Fibroblast of skin of abdomen (primary cell): ENCODE measurements at places on chromosomes 2 and 18.

GRCh38 chr18:24632158-24632988 lies 171.9 kb downstream of the HRH4 start:
- no peak for DNase-seq

- no peak for DNase-seq
These were observed 102.3 kb upstream of the ZNF521 start for GRCh38 chr18:25454270-25454659.

- DNase-seq, result no peak
These were observed 13.7 kb upstream of the ECEL1 start for GRCh38 chr2:232501331-232501771.

GRCh38 chr2:167827352-167828097 lies 419.9 kb downstream of the STK39 start:
- DNase-seq, result no peak

GRCh38 chr2:127074358-127074757 lies 32.6 kb downstream of the BIN1 start:
- no peak for DNase-seq

GRCh38 chr2:176508374-176508773 lies 239.1 kb downstream of the MTX2 start:
- no peak for DNase-seq

DNA sequence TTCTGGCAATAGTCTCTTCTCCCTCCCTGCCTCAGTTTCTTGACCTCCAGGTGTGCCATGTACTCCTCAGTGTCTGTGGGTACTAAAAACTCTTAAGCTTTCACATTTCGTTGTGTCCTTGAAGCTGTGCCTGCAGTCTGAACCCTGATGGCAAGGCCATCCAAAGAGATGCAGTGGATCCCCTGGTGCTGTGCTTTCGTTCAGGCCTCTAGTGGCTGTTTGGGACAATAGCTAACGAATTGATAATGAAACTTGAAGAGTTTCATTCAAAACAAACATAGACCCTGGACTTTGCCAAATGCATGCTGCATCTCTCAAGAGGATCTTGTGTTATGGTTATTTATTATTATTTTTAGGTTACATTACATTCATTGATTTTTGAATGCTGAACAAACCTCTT lies 523.1 kb upstream of the FSIP2 start:
- DNase-seq, result no peak

DNA sequence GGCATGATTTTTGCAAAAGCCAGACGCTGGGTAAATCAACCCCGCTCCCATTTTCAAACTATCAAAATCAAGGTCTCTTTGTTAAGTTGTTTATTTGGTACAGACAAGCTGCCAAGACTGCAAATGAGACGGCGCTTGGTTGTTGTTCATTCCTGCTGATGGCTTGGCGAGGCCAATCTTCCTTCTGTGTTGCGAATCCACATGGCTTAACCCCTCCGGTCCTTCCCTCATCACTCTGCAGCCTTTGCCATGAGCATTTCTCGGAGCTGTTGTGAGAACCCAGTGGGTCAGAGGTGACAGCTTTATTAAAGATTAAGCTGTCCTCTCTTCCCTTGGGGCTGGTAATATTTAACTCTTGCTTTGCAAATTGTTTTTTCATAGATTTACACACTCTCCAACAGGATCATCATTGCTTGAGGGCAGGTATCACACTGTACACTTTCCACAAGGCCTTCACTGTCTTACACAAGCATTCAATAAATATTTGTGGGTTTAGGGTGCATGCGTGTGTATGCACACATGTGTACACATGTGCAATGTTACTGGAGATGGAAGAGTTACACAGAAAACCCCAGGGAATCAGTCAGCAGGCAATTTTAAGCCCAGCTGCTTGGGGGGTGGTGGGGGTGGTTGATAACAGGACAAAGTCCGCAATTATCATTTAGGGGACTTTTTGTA lies 27.8 kb upstream of the KCNF1 start:
- DNase-seq, result no peak

- DNase-seq, result no peak
These were observed 131.6 kb upstream of the SCN7A start for GRCh38 chr2:166625670-166626069.

DNA sequence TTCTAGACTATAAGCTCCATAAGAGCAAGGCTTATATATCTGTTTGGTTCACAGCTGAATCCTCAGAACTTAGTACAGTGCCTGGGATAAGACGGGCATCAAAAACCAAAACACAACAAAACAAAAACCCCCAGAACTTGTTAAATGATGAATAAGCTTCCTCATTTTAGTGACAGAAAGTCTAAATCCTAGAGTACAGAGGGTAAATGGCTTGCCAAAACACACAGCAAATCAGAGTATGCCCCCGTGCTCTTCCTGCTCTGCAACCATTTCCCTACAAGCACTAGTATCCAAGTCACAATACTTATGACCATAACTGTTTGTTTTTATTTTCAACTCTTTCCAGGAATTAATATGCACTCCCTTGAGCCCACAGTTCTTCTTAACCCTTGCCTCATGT lies 10.1 kb downstream of the ZNF521 start:
- no peak for DNase-seq

GRCh38 chr2:179751163-179751809 lies 110.1 kb downstream of the ZNF385B start:
- peak; percentile 28 for DNase-seq

DNA sequence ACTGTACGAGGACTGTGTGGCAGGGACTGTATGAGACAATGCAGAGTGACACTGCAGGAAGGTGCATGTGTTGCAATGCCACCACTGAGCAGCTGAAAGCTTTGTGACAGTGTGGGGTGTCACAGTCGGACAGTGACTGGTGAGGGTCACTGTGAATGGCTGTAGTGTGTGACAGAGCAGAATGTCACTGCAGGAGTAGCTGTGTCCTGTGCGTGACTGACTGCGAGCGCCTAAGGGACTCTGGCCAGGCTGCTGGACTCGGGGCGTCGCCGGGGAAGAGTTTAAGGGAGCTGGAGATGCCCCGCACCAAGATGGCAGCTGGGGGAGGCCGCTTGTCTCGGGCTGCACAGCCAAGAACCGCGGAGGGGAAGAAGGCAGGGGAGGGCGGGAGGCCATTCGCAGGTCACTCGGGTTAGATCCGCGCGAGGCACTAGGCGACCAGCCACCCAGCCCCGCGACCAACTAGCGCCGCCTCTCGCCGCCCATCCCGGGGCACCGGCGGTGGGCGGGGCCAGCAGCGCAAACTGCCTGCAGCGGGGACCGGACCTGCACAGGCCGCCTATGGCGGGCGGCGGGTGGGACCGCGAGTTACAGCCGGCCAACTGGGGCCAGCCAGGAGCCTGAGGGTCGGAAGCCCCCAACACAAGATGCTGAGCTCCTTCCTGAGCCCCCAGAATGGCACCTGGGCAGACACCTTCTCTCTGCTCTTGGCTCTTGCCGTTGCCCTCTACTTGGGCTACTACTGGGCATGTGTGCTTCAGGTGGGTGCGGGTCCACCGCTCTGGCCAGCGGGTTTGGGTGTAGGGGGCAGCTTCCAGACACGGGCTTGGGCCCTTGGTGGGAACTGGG lies at the start of gene ABHD1:
ABHD1 (plus strand) TSS at position 514 of the 849 bp plus-strand sequence; CDS start at position 648, 134 bp downstream.
- DNase-seq, result no peak

GRCh38 chr18:77784759-77785379 lies 535.2 kb downstream of the GALR1 start:
- no peak for DNase-seq

DNA sequence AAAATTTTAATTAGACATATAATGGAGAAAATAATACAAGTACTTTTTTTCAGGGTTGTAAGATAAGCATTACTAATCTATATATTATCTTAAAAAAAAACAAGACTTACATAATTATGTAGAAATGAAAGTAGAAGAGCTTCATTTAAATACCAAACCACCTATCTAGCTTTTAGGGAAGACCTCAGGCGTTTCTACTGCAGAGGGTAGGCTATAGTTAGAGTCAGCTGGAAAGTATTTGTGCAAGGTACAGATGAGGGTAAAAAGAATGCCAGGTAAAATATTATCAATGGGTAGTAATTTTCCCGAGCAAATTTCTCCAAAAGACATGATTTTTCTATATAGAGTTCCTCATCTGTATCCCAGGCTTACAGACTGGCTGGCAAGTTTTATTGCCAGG lies 30.5 kb upstream of the SLC39A10 start:
- DNase-seq, result no peak

- DNase-seq, result peak; percentile 26
These were observed 76.3 kb upstream of the GLS start for GRCh38 chr2:190804182-190804795.

DNA sequence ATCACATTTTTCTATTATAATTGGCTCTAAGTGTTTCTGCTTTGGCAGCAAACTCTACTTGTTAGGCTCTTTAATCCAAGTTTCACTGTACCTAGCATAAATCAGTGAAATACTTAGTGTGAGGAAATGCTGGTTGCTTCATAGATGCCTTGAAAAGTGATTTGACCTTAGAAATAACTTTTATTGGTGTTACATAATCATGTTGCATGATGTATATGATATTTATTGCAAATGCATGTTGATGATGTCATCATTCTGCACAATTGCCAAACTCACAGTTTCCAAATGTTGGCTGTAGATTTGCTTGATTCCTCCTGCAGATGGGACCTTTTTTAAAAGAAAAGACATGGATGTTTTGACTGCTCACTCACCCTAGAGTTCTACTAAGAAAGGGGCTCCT lies 137.6 kb upstream of the BCL2L11 start:
- DNase-seq, result no peak

DNA sequence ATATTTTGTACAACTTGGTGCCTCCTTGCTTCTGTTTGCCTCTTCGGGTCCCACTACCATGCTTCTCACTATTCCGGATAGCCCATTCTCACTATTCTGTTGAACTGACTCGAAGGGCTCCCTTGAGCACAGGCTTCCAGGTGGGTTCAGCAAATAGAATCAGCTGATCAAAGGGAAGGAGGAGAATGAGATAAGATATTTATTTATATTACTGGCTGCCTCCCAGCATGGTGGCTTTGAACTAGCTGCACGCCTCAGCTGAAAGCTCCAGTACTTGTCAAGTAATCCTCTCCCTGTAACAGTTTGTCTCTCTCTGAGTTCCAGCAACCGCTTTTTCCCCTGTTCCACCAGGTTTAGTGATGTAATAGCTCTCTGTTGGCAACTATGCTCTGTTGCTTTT lies 187.8 kb upstream of the HNRNPA3 start:
- DNase-seq, result no peak

- DNase-seq, result no peak
These were observed 216.9 kb downstream of the MYO3B start for GRCh38 chr2:170394641-170395387.

DNA sequence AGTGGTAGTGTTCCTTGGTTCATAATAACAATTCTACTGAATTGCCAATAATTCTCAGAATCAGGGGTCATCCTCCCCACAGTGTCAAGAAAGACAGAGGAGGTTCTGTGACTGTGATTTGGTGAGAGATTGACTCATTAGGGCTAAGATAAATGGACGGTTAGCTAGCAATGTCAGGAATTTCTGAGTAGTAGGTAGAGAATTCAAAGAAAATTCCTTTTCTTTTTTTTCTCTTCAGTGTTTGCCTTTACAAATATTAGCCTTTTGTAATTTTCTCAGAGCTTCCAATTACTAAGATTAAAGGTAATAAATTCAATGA lies 16.8 kb upstream of the CRIM1 start:
- peak; percentile 81 for DNase-seq

GRCh38 chr2:197258580-197258979 lies 52.0 kb downstream of the ANKRD44 start:
- peak; percentile 36 for DNase-seq

DNA sequence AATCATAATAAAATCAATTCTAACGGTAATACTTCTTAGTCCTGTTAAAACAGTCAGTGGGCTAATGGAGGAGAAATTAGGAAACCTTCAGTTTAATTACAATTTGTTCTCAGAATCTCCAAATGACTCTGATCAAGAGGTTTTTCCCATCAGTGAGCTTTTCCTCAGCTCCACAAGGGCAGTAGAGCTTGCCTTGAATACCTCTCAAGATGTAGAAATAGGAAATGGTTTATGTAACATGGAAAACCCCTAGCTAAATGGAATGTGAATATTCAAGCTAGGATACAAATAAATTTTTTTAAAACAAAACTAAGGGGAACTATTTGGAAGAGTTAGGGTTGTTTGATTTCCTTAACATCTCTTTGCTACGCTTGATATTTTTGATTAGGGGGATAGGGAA lies 87.5 kb downstream of the PLEKHM3 start:
- no peak for DNase-seq

DNA sequence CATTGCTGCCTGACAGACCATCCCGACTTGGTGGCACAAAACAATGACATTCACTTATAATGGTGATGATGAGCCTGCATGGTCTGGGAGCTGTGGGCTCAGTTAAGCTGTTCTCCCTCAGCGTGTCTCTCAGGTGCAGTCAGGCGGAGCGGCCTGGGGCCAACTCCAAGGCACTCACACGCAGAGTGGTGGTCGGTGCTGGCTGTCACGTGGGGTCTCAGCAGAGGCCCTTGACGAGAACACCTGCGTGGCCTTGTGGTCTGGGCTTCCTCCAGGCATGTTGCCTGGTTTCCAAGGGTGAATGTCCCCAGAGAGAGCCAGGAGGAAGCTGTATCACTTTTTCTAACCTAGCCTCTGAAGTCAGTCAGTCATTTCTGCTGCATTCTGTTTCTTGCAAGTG lies 29.8 kb downstream of the ARMC9 start:
- DNase-seq, result no peak

GRCh38 chr2:219207884-219208740 lies 1.5 kb downstream of the ZFAND2B start:
- peak; percentile 29 for DNase-seq

GRCh38 chr2:179263015-179263414 lies 1.6 kb downstream of the SESTD1 start:
- DNase-seq, result peak; percentile 59
